ENCODE measurements at places on chromosomes 1 and 21.

GRCh38 chr1:183206538-183207122 lies 20.6 kb downstream of the LAMC2 start:
- H3K36me3 ChIP-seq = no peaks in the 10 kb centered on the region
- DNase-seq = no peak
- H3K4me1 ChIP-seq = 0 out of 2 replicates have a peak, but pooled peaks cover 1% of the 10 kb centered on the region
- no peak overlapping the region for H3K27ac ChIP-seq

DNA sequence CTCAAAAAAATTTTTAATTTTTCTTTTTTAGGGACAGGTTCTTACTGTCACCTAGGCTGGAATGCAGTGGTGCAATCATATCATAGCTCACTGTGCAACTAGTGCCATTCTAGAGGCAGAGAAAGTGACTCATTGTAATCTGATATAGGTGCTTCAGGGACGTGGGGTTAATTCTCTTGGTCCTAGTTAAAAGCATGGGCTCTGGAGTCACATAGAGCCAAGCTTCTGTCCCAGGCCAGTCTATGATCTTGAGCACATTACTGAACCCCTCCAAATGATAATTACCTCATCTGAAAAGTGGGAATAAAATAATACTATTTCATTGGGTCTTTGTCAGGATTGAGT lies 1.1 kb upstream of the ADIPOR1 start:
- H3K27me3 ChIP-seq = no peaks in the 10 kb centered on the region
- peaks cover 3% of the 10 kb centered on the region for H3K36me3 ChIP-seq
- H3K4me3 ChIP-seq = no peak overlapping the region
- peaks cover 1% of the 10 kb centered on the region for H3K4me1 ChIP-seq

GRCh38 chr21:33897739-33898138 lies 17.9 kb downstream of the ATP5PO start:
- no peak overlapping the region for H3K4me3 ChIP-seq
- H3K4me1 ChIP-seq = peaks cover 4% of the 10 kb centered on the region
- H3K27me3 ChIP-seq = no peaks in the 10 kb centered on the region
- peaks cover 1% of the 10 kb centered on the region for H3K36me3 ChIP-seq
- H3K27ac ChIP-seq = no peak overlapping the region

- H3K4me1 ChIP-seq = peaks cover 4% of the 10 kb centered on the region
- H3K27ac ChIP-seq = no peak overlapping the region
- no peak overlapping the region for H3K4me3 ChIP-seq
- no peaks in the 10 kb centered on the region for H3K27me3 ChIP-seq
- no peak for DNase-seq
- no peaks in the 10 kb centered on the region for H3K36me3 ChIP-seq
These were observed 41.4 kb upstream of the SELENON start for GRCh38 chr1:25758466-25759070.

DNA sequence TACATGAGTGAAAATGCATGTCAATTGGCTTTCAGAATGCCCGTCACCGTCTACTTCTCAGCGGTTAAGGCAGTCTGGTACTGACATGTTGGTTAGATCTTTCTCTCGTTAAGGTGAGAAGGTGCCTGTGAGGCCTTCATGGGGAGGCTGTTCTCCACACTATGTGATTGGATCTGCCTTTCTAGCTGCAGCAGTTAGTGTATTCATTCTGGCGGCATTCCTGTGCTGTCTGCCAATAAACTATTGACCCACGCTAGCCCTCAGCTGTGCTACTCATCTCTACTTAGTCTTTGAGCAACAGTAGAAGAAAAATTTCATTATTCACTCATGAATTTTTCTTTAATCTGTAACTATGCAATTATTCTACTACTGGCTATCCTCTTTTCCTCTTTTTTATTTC lies 32.0 kb downstream of the CCSAP start:
- DNase-seq = no peak
- no peaks in the 10 kb centered on the region for H3K4me1 ChIP-seq
- no peaks in the 10 kb centered on the region for H3K36me3 ChIP-seq
- H3K27ac ChIP-seq = no peak overlapping the region
- H3K27me3 ChIP-seq = no peaks in the 10 kb centered on the region
- no peak overlapping the region for H3K4me3 ChIP-seq

DNA sequence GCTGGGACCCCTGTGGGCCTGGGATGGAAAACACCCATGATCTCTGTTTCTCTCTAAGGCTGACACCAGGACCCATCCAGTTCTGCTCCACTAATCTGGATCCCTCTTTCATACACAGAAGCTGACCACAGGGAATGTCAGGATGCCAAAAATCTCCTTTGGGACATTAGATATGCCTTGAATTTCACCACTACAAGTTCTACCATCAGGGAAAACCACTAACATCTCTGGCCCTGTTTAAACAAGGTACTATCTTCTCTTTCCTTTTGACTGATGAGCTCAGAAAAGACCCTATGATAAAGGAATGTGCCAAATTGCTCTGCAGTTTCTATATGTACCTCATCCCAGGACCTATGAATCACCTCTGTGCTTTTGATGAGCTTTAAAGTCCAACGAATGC lies 10.2 kb upstream of the PLXNA2 start:
- no peak overlapping the region for H3K27ac ChIP-seq
- H3K4me3 ChIP-seq = no peak overlapping the region
- H3K27me3 ChIP-seq = peaks cover 5% of the 10 kb centered on the region
- H3K36me3 ChIP-seq = no peaks in the 10 kb centered on the region
- H3K4me1 ChIP-seq = peaks cover 3% of the 10 kb centered on the region
- no peak for DNase-seq

All from iPS DF 6.9 (cell line).